Endothelial cell (in vitro differentiated cells): ENCODE measurements at places on chromosomes 1 and 21.
A peak's percentile ranks its signal among the peaks of the same experiment; 100 is the strongest.

- no peak for DNase-seq
These were observed 47.7 kb downstream of the FCRL5 start for GRCh38 chr1:157504646-157505045.

- DNase-seq: no peak
These were observed 22.9 kb upstream of the PLA2G5 start for GRCh38 chr1:20047096-20047495.

DNA sequence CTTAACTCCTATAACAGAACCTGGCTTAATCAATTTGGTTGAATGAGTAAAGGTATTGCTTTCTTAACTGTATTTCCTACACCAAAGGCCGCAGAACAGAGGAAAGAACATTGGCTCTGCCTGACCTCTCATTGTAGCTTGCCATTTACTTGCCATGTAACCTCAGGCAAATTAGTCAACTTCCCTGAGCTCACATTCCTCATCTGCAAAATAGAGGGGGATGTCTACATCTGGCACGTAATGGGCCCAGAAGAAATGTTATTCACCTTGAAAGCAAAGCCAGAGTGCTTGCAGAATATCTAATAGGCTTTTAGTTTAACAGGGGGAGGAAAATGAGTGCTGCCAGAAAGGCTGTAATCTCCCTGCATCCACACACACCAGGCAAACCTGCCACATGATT is 44.3 kb downstream of the LAMC2 start:
- DNase-seq: no peak

GRCh38 chr1:39295901-39296300 is 91.4 kb downstream of the MACF1 start:
- DNase-seq: no peak

DNA sequence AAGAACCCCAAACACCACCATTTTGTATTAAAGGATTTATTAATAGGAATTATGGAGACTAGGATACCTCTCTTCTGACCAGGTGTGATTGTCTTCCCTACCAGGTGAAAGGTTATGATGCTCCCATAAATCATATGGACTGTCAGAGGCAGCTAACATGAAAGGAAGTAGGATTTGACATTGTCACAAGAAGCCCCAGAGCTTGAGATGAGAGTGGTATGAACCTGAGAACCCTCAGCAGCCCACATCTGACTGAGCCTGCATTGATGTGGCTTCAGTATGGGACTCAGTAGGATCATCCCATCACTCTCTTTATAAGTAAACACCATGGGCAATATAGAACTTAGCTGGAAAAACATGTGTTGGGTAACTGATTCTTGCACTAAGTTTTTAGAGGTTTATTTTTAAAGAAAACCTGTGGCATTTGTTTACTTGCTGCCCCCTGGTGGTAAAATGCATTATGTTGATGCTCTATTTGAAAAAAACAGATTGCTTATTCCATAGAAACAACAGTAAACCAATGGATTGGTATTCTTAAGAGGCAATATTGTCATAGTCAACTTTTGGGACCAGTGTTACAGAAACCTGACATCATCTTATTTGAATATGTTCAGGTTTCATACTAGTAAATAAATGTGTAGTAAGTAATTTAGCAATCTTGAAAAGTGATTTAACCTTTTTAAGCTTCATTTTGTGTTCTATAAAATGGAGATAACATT is 16.6 kb upstream of the CACYBP start:
- peak; percentile 46 for DNase-seq

- no peak for DNase-seq
These were observed 144.7 kb downstream of the PRDM16 start for GRCh38 chr1:3213730-3214129.

DNA sequence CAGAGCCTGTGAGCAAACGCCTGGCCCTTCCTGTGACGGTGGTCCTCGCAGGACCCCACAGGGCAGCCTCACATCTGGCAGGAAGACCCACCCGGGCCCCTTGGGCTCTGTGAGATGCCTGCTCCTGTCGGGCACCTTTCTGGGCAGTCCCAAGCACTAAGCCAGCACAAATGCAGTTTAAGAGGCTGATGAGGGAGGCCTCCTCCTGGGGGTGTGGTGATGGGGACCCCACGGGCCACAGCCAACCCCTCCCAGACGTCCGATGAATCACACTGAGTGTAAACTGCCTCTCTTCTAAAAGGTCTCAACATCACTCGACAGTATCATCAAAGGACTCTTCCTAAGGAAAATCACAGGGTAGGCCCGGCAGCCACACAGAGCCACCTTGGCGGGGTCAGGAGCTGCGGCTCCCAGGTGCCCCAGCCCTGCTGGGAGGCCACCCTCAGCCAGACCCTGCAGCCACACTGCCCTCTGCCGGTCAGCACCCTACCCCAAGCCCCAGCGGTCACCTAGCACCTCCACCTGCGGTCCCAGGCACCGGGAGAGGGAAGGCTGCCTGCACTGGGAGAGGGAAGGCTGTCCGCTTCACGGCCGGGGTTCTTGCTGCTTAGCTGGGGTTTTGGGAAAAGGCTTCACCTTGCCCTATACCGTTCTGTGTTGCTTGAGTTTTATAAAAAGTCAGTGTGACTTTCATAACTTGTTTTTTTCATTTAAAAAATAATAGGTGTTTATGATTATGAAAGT is 3.9 kb upstream of the PRKCZ start:
- DNase-seq: peak; percentile 83

GRCh38 chr21:43763901-43764523 is 12.1 kb downstream of the CSTB start:
- DNase-seq: no peak

- no peak for DNase-seq
These were observed 51.6 kb downstream of the ETS2 start for GRCh38 chr21:38857152-38857825.

DNA sequence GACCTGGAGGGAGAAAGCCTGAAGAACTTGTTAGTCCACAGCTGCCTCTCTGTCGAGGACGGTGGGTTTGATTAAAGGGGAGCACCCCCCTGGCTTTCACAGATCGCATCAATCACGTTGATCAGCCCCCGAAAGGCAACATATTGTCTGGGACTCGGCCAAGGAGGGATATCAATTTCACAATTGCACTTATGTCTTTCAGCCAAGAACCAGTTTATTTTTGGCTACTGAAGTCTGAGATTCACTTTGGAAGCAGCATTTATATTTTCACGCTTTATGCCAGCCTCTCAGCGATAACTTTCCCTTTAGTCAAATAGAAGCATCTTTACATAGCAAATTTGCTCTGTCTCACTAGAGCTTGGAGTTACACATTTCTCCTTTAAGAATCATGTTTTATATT is 253.2 kb upstream of the RRP15 start:
- no peak for DNase-seq

DNA sequence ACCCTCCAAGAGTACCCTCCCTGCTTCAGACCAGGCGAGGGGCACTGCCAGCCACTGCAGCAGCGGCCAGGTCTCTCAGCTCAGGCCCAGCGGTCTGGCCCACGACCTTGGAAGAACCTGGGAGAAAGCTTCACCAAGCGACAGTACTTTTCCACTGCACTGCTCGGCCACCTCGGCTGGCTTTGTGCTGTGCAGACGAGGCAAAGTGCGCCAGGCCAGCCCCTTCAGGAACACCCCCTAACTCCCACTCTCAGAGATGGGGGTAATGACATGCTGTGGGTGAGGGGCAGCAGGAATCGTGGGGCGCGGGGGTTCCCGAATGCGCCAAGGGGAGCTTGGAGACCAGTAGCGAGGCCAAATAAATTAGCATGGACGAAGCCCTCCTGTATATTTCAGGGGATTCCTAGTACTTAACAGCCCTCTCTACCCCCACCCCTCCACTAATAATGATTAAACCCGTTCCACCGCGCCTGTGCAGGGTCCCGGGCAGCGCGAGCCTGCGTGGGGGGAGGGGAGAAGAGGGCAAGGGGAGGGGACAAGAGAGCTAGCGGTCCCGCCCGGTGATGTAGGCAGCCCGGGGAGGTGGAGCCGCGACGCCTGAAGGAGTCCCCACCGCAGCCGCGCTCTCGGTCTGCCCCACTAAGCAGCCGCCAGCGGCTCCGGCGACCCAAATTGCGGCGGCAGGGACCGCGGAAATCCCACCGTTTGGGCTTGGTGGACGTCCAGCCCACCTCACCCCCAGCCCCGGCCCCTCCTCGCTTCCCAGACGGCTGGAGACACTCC is at the start of gene FAM43B:
TSS of gene FAM43B (plus strand) at position 629 of the 783 bp plus-strand sequence. CDS start 401 bp downstream, outside the sequence.
- peak; percentile 73 for DNase-seq

DNA sequence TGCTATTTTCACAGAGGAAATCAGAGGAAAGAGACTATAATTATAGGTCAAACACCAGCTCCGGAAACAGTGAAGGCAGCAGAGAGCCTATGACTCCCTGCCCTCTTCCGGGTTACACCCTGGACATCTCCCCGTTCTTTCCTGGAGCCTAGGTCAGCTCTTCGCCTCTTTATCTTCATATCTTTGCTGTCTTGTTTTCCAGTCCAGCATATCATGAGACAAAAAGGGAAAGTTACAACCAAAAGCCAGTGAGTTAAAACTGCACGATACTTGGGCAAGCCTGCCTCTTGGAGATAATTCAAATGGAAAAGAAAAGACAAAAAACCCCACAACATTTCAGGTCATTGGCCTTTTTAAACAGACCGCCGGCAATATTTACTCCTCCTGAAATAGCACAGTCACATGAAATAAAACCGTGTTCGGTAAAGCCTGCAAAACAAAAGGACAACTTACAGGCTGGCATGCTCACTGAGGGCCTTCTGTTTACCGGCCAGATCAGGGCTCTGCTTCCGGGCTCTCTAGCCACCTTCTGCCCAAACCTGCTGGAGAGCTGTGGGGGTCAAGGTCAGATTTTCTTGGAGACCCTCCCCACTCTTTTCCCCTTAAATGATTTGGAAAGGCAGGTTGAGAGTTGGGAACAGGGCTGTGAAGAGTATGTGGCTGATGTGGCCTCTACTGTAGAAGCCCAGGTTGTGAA is 42.8 kb upstream of the PPP2R5A start:
- no peak for DNase-seq

DNA sequence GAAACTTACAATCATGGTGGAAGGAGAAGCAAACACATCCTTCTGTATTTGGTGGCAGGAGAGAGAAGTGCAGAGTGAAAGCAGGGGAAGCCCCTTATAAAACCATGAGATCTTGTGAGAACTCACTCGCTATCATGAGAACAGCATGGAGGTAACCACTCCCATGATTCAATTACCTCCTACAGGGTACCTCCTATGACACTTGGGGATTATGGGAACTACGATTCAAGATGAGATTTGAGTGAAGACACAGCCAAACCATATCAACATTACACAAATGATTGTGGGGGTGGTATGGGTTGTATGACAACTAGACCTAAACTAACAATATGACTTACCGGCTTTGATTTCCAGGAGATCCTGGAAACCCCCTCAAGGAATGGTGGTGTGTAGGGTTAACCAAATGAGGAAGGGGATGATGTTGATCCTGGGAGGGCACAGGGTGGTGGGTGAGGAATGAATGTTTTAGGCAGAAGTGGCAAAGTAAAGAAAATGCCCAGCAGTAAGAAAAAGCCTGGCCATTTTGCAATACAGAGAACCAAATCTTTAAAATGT is 80.5 kb downstream of the FGGY start:
- no peak for DNase-seq

DNA sequence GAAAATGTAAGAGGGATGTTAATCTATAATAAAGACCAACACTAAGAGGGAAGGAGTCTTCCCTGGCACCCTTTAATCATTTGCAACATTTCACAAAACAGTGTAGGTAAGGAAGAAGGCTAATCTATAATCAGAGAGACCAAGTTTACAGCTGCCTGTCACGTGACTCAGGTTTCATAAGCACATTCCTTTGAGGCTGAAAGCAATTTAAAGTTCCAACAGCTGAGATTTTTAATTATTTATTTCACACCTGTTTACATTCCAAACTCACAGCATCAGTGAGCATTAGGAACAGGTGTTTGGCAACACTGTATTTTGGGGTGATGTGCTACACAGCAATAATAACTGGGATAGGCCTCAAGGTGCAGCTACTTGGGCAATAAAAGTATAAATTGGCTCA is 75.7 kb upstream of the PGBD5 start:
- DNase-seq: no peak

DNA sequence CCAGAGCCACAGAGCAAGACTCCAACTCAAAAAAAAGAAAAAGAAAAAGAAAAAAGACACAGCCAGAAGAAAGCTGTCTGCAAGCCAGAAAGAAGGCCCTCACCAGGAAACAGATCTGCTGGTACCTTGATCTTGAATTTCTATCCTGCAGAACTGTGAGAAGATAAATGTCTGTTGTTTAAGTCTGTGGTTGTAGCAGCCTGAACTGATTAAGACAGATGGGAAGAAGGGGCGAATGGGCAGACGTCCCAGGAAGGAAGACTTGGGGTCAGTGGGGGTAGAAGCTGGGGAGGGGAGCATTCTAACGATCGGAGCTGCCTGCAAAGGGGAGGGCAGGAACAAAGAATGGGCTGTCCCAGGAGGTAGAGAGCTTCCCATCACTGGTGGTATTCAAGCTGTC is 6.3 kb downstream of the SLC2A7 start:
- no peak for DNase-seq

DNA sequence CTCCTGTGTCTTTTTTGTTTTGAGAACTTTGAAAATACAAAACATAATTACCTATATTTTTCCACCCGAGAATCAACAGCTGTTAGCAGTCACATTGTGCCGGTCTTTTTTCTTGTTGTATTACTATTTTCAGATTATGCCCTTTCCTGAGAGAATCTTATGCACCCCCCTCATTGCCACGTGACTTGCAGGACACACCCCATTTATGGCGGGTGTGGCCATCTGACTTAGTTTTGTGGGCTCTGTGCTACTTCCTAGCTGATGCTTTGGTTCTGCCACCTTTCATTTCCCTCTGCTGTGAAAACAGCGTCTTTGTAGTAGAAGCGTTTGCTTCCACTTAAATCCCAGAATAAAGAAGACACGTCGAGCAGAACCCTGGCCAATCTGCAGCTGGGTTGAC is 82.8 kb upstream of the SOX13 start:
- no peak for DNase-seq

- peak; percentile 53 for DNase-seq
These were observed 1.1 kb downstream of the PRRX1 start for GRCh38 chr1:170664828-170665612.

GRCh38 chr1:47622776-47623556 is 185.1 kb downstream of the FOXD2 start:
- no peak for DNase-seq

- DNase-seq: peak; percentile 33
These were observed 21.7 kb downstream of the LRRN2 start for GRCh38 chr1:204663644-204664383.

- peak; percentile 87 for DNase-seq
These were observed at the start of gene EPHA2 for GRCh38 chr1:16155537-16156410. EPHA2 (minus strand) TSS chr1:16156069; CDS start chr1:16155932, 137 bp downstream.

- no peak for DNase-seq
These were observed 301.3 kb downstream of the SIPA1L2 start for GRCh38 chr1:232328486-232329102.
